ENCODE measurements at places on chromosomes 3 and 15.

DNA sequence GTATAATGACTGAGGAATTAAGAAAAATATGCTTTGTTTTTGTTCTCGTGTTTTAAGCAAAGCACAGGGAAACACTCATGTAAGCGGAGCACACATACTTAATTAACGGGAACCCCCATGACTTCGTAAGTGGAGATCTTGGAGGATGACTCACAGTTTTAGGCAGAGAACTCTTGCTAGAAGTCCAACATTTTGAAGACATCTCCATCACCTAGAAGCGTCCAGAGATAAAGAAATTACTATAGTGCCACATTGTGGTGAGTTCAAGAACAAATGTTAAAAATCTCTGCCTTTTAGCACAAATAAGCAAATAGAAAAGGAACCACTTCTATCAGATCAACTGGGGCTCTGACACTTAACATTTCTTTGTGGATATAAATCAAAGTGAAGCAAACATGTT lies 194.1 kb upstream of the ARHGEF26 start:
- no peak for DNase-seq

DNA sequence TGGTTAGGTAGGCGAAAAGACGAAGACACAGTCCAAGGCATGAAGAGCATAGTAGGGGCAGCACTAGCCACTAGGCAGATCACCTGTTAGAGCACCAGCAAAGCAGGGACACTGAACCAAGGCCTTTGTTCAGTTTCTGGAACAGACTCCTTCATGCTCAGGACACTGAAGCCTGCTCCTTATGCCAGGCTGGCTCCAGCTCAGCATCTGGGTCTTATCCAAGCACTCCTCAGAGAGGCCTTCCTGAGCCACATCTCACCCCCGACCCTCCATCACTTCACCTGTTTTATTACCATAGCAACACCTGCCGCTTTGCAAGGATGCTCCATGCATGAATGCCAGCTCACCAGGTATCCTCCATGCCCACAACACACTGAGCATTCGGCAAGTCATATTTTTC lies 206.3 kb upstream of the CHRNA7 start:
- no peak for DNase-seq

GRCh38 chr3:138781012-138781470 lies 53.7 kb downstream of the PIK3CB start:
- peak; percentile 42 for DNase-seq

- DNase-seq: no peak
Observed at GRCh38 chr3:55305696-55306485, 181.2 kb downstream of the WNT5A start.

DNA sequence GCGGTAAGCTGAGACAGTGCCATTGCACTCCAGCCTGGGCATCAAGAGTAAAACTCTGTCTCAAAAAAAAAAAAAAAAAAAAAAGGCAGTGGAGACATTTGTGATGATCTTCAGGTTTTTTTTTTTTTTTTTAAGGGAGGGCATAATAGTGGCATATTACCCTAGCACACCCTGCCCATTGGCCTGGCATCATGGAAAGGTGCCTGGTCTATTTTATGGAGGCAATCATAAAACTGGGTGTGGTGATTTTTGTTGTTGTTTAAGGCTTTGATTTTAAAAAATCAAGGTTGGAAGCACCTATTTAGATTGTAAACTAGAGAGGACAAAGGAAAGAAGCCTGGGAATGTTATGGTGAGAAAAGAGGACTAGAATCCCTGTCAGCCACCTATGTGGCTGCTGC lies 6.0 kb downstream of the IQGAP1 start:
- no peak for DNase-seq

GRCh38 chr15:89998141-89998661 lies 2.9 kb upstream of the ZNF710 start:
- DNase-seq: no peak

DNA sequence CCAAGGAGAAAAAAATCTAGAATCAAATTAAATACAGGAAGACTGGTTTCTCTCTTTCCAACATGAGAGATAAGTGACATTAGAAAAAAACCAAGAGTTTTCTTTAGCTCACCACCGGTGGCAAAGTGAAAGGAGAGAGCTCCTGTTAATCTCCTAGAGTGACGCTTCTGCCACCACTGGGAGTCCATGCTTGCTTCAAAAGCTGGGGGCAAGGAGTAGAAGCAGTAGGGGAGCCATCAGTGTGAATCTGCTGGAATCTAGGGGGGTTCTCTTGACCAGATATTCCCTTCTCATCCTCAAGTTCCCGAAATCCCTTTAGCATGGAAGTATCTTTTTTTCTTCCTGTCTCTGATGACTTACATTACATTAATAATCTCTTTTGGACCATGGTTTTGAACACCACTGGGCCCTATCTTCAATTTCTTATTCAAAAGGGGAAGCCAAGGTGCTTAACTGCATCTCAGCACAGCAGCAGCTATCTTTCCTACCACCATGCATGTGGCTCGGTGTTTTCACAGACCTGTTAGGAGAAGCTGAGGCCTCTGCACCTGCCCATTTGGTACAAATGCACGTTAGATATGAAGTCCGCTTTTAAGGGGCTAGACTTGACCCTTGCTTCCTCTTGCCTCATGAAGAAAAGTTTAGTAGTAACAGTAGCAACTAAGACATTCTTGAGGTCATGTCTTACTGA lies 6.6 kb upstream of the ICE2 start:
- DNase-seq: no peak

DNA sequence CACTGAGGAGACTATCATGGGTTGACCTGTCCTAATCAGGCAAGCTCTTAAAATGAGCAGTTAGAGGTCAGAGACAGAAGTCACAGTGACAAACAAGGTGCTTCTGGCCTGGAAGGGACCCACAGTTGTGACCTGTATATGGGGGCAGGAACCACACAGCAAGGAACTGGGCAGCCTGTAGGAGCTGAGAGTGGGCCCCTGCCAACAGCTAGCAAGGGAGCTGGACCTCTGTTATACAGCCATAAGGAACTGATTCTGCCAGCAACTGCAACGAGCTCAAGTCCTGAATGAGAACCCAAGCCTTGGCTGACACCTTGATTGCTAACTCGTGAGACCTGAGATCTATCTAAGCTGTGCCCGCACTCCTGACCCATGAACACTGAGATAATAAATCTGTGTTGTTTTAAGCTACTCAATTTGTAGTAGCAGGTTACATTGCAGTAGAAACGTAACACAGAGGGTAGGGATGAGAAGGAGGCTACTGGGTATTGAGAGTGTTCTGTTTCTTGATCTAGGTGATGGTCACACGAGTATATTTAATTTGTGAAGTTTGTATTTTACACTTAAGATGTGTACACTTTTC lies 44.5 kb upstream of the MAGI1 start:
- no peak for DNase-seq

DNA sequence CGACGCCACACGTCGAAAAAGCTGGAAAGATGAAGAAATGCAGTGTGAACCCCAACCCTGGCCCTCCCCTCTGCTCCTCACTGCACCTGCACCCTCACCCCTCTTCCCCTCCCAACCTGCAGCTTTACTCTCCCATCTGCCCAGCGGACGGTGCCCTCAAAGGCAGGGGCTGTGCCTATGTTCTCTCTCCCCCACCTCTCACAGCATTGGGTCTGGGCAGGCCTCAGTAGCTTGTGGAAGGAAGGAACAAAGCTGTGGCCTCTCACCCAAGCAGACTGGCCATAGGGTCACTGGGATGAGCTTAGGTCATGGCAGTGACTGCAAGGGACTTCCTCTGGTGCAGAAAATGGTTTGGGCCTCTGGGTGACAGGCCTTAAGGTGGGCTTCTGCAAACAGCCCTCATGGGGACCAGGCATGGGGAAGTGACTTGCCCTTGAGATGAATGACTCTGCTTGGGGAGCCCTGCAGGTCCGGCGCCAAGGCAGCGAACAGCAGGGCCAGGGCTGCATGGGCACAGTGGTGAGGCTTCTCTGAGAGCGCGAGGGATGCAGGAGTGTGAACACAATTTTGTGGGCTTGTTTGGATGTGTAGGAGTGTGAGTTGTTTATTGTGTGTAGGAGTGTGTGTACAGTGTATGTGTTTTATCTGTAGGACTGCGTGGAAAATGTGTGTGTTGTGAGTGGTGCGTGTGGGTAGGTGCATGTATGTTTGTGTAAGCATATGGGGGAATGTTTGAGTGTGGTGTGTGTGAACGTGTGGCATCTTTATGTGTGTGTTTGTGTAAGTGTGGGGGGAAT lies 29.2 kb downstream of the SRPRB start:
- no peak for DNase-seq

DNA sequence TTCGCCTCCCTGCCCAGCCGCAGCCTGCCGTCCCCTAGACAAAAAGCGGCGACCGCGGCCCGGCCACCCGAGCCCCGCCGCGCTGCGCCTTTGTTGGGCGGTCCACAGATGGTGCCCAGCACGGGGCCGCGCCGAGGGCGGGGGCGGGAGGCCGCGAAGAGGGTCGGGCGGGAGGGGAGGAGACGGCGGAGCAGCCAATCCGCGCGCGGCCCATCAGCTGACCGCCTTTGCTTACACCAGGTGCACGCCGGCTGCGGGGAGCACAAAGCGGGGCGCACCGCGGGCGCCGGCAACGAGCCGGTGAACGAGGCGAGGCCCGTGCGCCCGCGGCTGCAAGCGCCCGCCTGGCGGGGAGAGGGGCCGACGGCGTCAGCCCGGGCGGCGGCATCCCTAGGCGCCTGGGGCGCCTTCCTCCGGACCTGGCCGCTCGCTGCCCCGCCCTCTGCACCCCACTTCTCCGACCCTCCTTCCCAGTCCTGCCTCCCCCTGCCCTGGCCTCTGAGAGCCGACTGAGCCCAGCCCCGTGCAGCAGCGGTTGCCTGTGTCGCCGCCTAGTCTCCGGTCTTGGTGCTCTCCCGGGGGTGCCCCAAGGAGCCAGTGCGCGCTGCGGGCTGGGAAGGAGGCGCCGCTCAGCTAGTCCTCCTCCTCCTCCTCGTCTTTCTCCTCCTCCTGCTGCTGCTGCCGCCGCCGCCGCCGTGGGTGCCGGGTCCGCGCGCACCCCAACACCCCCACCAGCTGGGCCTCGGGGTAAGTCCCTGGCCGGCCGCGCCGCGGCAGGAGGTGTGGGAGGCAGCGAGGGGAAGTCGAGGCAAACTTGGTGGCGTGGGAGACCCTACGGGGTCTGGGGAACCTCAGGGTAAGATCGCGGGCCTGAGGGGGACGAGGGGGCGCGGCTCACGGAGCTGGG lies at the start of gene LRRN1:
Gene LRRN1 (plus strand): TSS at position 259 of the 907 bp plus-strand sequence. CDS start 45,211 bp downstream, outside the sequence.
- DNase-seq: no peak

All from T follicular helper cell (primary cell).